GM12892 (cell line): ENCODE measurements at places on chromosomes 1 and 21.

GRCh38 chr1:154622503-154623039 lies 14.6 kb upstream of the ADAR start:
- no peak for DNase-seq

DNA sequence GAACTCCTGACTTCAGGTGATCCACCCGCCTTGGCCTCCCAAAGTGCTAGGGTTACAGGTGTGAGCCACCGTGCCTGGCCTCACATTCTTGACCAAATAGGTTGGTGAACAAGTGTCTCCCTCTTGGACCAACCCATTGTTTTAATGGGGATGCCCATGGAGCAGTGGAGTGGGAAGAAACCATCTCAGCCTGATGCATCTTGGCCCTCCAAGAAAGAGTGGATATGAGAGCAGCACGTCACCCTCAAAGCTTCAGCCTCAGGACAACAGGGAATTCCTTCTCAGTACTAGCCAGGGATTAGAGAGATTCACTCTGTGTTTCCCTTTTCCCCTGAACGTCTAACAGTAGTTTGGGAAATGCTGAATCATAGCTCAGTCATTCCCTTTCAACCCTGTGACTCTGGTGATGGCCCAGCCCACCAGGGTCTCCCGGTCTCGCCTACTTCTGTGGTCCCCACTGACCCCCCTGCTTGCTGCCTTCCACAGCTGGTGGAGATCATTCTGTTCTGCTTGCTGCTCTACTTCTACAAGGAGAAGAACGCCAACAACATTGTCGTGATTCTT lies 37.4 kb downstream of the NIPAL3 start:
- DNase-seq, result no peak

DNA sequence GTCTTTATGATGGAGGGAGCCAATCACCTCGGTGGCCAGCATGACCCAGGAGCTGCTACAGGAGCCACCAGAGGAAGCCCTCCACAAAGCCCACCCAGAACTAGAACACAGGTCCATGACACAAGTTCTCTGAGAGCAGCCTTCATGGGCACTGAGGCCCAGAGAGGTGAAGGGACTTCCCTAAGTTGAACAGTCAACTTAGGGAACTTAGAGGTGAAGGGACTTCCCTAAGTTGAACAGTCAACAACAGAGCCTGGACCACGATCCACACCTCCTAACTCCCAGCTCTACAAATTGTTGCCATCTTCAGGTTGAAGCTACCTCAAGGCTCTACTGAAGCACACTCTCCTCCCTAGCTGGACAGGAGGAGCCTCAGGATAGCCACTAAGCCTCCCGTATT lies 132.7 kb downstream of the CCDC185 start:
- no peak for DNase-seq

DNA sequence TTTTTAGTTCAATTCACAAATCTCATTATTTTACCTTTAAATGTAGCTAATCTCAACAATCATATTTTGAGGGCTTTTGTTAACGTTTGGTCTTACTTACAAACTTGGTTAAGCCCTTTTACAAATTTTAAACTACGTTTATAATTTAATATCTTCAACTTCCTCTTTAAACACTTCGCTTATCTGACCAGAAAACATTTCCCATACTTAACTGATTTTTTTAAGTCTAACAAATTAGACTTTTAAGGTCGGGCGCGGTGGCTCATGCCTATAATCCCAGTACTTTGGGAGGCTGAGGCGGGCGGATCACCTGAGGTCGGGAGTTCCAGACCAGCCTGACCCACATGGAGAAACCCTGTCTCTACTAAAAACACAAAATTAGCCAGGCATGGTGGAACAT lies 300.9 kb downstream of the LMX1A start:
- DNase-seq, result no peak

GRCh38 chr1:241332987-241333386 lies 24.0 kb downstream of the RGS7 start:
- DNase-seq, result no peak

GRCh38 chr21:37553078-37553481 lies 186.5 kb downstream of the DYRK1A start:
- DNase-seq, result no peak

- no peak for DNase-seq
Observed at GRCh38 chr1:12387641-12388040, 157.8 kb downstream of the VPS13D start.

- no peak for DNase-seq
Observed at GRCh38 chr1:78721136-78721535, 71.5 kb downstream of the IFI44 start.

DNA sequence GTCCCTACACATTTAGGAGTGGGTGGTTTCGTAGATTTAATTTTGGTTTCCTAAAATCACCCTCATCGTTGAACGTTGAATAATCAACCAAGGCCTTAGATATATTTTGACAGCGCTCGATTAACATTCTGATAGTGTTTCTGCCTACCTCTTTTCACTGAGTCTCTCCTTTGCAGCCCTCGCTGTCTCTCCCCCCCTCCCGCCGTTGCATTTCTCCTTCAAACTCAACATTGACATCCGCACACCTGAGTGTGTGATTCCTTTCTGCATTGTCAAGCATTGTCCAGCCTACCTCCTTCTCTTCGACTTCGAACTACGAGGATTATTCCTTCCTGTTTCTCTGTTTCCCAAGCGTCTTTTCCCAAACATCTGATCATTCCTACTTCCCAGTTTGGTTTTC lies 1.8 kb upstream of the ADAMTS1 start:
- DNase-seq, result no peak
